ENCODE measurements at places on chromosomes 11 and 22.

- DNase-seq: no peak
These were observed 20.0 kb upstream of the ZBTB16 start for GRCh38 chr11:114039551-114039950.

- no peak for DNase-seq
These were observed 255.2 kb upstream of the POU2AF2 start for GRCh38 chr11:110990311-110990710.

DNA sequence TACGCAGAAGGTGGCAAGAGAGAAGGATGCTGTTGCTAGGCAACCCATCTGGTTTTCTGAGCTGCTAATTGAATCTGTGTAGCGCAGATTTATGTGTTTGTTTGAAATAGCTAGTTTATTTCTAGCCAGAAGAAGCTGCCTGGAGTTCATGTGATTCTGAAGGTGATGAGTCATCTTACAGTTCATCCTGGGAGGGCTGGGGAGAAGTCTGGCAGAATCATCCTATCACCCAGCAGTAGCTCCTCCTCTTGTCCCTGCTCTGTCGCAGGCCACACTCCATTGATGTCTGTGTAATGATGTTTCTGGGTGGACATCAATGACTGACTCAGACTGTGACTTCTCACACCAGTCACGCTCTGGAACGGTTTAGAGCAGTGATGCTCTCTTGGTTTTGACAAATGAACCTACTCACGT, 4.8 kb upstream of the FBXO7 start:
- no peak for DNase-seq

DNA sequence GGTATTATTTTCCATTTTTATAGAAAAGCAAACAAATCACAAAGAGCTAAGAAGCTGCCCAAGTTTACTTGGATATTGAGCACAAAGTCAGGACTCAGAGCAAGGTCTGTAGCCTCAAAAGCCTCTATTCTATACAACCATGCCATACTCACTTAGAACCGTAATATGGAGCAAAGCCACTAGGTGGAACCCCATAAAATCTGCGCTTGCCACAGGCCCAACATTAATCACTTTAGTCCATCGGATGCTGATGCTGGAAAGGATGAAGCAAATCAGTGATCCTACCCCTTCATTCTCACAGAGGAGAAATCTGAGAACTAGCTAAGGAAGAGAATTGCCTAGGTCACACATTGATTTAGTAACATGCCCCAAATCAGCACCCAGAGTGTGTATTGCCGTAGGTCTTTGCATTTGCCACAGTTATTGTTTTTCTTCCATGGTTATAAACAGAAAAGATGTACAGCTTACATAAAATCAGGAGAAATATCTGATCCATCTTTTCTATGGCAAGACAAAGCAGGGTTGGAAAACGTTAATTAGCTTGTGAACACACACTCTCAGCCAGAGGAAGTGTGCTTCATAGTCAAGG, 56.7 kb upstream of the RAB38 start:
- DNase-seq: peak; percentile 18

DNA sequence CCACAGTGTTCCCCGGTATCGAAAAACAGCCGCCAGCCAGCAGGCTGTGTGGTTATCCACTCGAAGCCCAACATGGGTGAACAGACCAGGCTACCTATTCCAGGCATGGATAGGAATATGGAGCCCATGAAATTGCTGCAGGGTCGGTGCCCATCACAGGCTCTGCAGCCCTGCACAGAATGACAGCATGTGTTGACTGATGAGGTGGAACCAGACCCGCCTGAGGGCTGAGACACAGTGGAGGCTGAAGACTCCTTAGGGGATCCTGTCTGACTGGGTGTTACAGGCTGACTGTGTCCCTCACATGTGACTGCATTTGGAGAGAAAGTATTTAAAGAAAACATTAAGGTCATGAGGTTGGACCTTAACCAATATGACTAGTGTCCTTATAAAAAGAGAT, 6.2 kb upstream of the YPEL1 start:
- DNase-seq: no peak
